ENCODE measurements at places on chromosomes 2 and 18. TPM values are rescaled to one million over a fixed set of nuclear protein-coding genes. Genes with fewer than 3 reads are reported as not detected.

Gene GPR55
- 4.5 TPM for polyA plus RNA-seq

Gene ECEL1
- not detected for polyA plus RNA-seq

Gene CPO
- not detected for polyA plus RNA-seq

Gene DARS1
- 133 TPM for polyA plus RNA-seq

Gene ELOA2
- polyA plus RNA-seq, result not detected

Gene MATN3
- not detected for polyA plus RNA-seq

Gene ATP8B1
- polyA plus RNA-seq, result 0.20 TPM
